ENCODE measurements at places on chromosomes 11 and 22. TPM values are rescaled to one million over a fixed set of nuclear protein-coding genes. Genes with fewer than 3 reads are reported as not detected.

RAPSN gene
- not detected for total RNA-seq

OR8A1 gene
- total RNA-seq, result not detected

OR51E2 gene
- total RNA-seq, result not detected

GDPD5 gene
- 5.8 TPM for total RNA-seq

MAPK8IP1 gene
- total RNA-seq, result 19.1 TPM

OR6M1 gene
- total RNA-seq, result 0.32 TPM

PRAME gene
- total RNA-seq, result under 0.01 TPM

APLP2 gene
- total RNA-seq, result 508 TPM

PGA3 gene
- not detected for total RNA-seq

MCAM gene
- 51.3 TPM for total RNA-seq

LPXN gene
- 0.72 TPM for total RNA-seq
